ENCODE measurements at places on chromosomes 7 and 10.
A peak's percentile ranks its signal among the peaks of the same experiment; 100 is the strongest.

DNA sequence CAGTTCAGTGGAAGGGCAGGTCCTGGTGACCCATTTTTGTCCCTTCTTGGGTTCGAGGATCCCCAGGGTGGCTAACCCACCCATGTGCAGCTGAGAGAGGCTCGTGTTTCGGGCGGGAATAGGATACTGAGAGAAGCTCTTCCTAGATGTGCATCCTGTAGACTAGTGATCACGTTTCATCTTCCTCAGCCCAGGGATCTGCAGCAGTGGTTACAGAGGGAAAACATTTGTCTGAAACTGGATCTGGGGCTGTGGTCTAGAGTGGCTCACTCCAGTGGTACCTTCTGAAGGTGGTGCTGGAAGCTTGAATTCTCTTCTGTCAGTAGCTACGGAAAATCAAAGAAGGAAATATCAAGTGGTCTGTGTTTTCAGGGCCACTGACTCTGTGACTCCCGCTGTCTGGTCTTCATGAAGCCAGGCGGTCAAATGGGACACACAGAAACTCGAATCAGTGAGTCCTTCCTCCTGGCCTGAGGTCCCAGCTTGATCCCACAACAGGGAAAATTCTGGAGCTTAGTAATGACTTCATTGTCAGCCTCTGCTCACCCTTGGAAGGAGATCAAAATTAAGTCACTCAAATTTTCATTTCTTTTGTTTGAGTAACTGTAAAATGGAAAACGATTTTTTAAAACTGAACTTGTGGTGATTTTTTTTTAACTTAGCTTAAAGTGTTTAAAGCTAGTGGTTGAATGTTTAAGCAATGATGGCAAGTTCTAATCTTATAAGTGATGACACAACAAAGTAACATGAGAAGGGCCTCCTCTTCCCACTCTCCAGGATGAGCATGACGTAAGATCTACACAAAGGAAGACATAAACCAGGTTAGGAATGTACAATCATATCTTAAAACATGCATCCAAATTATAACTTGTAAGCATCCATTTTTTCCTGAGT, 469.3 kb upstream of the KLF6 start:
- H3K36me3 ChIP-seq = no peaks in the 10 kb centered on the region
- H3K4me1 ChIP-seq = no peaks in the 10 kb centered on the region
- H3K27ac ChIP-seq = no peak overlapping the region
- H3K27me3 ChIP-seq = no peaks in the 10 kb centered on the region
- DNase-seq = no peak

DNA sequence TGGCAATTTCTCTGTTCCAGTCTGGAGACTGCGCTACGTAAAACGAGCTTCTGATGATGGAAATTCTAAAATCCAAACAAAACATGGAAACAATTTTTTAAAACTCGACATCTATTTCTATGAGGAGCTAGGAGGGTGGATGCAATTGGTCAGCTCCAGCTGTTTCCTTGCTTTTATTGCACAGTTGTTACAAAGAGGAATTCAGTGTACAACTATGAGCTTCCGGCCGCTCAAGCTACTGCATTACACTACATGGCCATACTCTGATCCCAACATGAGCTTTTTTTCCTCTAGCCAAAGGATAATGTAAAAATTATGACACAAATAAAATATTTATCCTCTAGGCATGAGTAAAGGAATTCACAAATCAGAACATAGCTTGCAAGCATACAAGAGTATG, 403.1 kb upstream of the C7orf33 start:
- H3K4me1 ChIP-seq = no peaks in the 10 kb centered on the region
- no peaks in the 10 kb centered on the region for H3K36me3 ChIP-seq
- no peak for DNase-seq

DNA sequence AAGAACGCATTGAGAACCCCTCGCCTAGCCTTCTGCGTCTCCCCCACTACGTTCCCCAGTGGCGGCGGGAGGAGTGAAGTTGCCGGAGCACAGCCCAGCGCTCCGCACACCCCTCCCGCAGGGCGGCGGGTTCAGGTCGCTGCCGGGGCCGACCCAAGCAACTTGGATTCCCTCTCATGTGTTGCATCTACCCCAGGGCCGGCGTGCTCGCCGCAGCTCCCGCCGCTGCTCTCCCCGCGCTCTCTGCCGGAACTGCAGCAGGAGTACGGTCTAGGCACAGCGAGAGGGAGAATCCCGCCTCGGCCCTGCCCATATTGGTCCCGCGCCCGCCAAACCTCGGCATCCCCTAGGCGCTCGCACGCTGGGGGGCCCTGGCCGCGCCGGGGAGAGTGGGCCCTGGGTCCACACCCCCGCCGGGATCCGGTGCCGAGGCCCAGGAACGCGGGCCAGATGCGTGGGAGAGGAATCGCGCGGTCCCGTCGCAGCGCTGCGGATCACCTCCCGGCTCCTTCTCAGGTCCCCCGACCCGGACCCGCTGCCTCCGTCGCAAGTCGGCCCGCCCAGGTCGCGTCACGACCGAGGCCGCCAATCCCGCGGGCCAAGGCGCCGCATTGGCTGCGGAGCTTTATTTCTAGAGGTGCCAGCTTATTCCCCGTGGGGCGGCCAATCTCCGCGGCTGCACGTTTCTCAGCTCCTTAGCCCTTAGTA, 648 bp upstream of the TMEM243 start:
- H3K27me3 ChIP-seq = no peaks in the 10 kb centered on the region
- no peaks in the 10 kb centered on the region for H3K36me3 ChIP-seq
- DNase-seq = peak; percentile 91
- peak overlapping the region; percentile 96 for H3K4me3 ChIP-seq
- H3K4me1 ChIP-seq = no peaks in the 10 kb centered on the region

GRCh38 chr7:20307119-20307518, 23.6 kb upstream of the ITGB8 start:
- no peaks in the 10 kb centered on the region for H3K27me3 ChIP-seq
- H3K27ac ChIP-seq = no peak overlapping the region
- H3K4me3 ChIP-seq = no peak overlapping the region
- no peak for DNase-seq

DNA sequence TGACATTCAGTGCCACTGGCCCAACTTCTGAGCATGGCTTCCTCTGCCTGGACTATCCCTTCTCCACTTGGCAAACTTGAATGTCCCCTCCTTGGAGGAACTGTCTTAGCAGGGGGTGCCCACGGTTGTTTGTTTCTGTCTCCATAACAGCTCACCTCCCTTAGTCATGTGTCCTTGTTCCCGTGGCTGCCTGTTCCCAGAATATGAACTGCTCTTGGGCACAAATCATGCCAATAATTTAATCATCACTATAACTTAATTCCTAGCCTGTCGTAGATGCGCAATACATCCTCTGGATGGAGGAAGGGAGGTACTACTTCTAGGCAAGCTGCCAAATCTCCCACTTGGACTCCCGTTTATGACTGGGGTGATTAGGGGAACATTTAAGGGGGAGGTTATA, 173.1 kb downstream of the MYOF start:
- H3K36me3 ChIP-seq = peaks cover 21% of the 10 kb centered on the region
- no peak overlapping the region for H3K27ac ChIP-seq
- no peak overlapping the region for H3K4me3 ChIP-seq
- H3K27me3 ChIP-seq = no peaks in the 10 kb centered on the region
- H3K4me1 ChIP-seq = no peaks in the 10 kb centered on the region

GRCh38 chr10:21130108-21130507, 233.0 kb upstream of the NEBL start:
- no peaks in the 10 kb centered on the region for H3K36me3 ChIP-seq
- H3K4me3 ChIP-seq = no peak overlapping the region
- H3K4me1 ChIP-seq = no peaks in the 10 kb centered on the region

DNA sequence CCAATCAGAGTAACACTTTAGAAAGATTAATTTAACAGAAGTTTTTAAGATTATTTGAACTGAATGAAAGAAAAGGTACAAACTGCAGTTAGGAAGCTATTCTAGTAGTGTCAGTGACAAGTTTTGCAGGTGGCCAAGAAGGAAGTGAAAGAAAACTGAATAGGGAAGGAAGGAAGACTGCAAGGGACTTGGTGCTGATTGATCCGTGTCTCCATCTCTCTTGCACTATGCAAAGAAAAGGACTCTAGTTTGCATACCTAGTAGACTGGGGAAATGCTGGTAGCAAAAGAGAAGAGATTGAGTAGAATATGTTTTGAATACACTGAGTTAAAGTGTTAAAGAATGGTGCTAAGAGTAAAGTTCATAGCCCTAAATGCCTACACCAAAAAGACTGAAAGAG, 33.0 kb downstream of the OR6V1 start:
- H3K27me3 ChIP-seq = no peaks in the 10 kb centered on the region
- H3K4me1 ChIP-seq = no peaks in the 10 kb centered on the region
- no peak overlapping the region for H3K27ac ChIP-seq
- H3K36me3 ChIP-seq = no peaks in the 10 kb centered on the region
- DNase-seq = no peak

Data from aorta (tissue), 5 donors.